ENCODE measurements at places on chromosomes 4 and X. TPM values are rescaled to one million over a fixed set of nuclear protein-coding genes. Genes with fewer than 3 reads are reported as not detected.
A peak's percentile ranks its signal among the peaks of the same experiment; 100 is the strongest.

DNA sequence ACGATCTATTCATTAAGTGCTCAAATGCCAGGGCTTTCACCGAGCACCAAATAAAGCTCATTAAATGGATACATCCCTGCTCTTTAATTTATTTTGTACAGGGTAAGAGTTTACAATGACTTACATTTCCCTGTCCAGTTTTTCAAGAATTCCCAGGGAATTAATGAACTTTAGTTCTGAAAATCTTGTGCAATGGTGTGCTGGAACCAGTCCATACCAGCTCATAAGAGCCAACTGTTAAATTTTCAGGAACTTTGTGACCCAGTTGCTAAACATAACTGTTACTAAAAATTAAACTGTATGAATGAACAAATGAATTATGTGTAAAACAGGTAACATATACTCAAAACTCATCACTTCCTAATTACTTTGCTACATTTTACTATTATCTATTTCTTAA, 191.7 kb upstream of the RASGEF1B start:
- no peak for DNase-seq

DNA sequence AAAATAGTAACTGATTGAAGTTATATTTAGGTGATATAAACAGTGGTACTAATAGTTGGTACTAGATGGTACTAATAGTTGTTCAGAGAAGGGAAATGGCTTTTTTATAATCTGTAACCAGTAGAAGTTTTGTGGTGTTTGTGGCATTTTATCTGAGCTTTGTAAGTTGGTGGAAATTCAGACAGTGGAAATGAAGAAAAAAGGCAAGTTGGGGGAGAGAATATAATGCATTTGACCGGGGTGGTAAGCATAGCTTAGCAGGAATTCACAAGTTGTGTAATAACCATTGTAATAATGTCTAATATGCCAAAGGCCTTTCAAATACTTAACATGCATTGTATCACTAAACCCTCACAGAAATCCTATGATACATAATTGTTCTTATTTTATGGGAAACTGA, 36.3 kb downstream of the DTHD1 start:
- DNase-seq, result no peak

GRCh38 chr4:58761563-58761962, 1651.4 kb upstream of the IGFBP7 start:
- DNase-seq, result no peak

DNA sequence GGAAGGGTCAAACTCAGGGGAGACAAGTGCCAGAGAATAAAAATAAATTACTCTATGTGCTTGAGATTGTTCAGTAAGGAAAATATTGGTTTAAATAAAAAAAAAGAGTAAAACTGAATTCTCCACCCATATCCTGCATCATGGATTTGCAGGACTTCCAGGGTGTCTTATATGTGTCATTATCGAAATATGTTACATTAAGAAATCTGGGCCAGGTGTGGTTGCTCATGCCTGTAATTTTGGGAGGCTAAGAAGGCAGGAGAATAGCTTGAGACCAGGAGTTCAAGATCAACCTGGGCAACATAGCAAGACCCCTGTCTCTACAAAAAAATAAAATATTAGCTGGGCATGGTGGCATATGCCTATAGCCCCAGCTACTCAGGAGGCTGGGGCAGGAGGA, 104.9 kb downstream of the PPP3CA start:
- DNase-seq, result no peak

DNA sequence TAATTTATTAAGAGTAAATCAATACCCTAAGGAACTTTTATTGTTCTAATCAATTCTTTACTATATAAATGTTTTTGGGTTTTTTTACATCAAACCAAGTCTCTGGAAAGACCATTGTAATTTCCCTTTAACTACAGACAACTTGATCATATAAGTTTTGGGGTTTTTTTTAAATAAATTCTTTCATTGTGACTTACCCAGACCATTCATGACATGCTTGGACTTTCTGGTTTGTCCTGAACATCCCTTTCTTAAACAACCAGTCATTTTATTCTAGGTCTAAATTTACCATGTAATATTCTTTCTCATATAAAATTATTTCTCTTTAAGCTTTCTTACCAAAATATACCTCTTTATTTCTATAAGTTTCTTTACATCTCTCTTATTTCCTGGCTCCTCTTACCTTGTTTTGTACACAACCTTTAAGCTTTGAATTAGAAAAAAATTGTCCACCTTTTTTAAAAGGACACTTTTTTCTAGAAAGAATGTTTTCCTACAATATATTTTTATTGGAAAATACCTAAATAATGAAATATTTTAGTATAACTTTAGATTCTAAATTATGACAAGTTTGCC, 8.4 kb downstream of the CNGA1 start:
- DNase-seq, result no peak

- peak; percentile 99 for DNase-seq
Observed at GRCh38 chr4:142095886-142096605, 459.7 kb downstream of the IL15 start.

DNA sequence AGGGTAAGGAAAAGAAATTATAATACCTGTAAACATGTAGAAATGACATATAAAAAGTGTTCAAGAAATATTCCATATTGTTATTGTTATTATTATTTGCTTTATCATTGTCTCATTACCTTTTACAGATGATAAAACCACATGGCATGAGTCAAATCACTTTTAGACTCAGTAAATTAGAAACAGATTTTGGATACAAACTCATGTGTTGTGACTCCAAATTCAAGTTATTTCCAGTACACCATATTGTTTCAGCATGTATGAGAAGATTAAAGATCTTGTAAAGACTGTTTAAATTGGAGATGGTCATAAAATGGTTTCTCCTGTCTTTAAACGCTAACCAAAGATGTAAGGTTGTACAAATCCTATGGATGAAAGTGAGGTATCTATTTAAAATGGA, 18.1 kb downstream of the PPP1R2C start:
- peak; percentile 4 for DNase-seq

Gene PABPC4L
- polyA plus RNA-seq, result 0.13 TPM

Gene NIPAL1
- polyA plus RNA-seq, result 0.76 TPM

Gene QDPR
- 40.4 TPM for polyA plus RNA-seq

Gene GRID2
- not detected for polyA plus RNA-seq

Gene EREG
- 1.6 TPM for polyA plus RNA-seq
